Upper lobe of right lung (tissue), 1 donor: ENCODE measurements at places on chromosomes 7 and 10. TPM values are rescaled to one million over a fixed set of nuclear protein-coding genes. Genes with fewer than 3 reads are reported as not detected.

DNA sequence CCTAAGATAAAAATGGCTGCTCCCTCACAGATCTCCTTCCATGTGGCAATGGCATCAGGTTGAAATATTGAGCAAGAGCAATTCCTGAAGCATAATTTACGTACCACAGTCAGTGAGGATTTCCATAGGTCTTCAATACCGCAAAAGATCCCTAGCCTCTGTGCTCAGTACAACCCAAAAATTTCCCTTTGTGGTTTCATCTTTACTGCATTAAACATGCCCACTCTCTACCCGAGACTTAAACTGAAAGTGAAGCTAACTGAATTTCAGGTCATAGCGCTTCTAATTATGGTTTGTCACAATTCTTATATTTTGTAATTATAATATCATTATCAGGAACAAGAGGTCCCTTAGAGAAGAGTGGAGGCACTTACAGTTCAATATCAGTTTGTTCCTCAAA, 1071.1 kb downstream of the XPNPEP1 start:
- DNase-seq, result no peak

- no peak for DNase-seq
Observed at GRCh38 chr10:6255548-6256061, 52.9 kb downstream of the PFKFB3 start.

DNA sequence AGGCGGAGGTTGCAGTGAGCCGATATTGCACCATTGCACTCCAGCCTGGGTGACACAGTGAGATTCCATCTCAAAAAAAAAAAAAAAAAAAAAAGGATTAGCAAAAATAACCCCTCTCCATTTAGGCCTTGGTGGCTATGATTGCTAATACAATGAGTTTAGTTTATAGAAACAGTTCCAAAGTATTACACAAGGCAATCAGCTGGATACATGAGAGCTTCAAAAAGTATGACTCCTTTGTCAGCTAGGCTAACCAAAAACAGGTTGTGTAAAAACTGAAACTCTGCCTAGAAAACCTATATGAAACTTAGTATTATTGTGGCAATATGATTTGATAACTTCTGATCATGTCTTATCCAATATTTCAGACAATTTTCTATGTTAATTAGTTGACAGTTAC, 57.2 kb downstream of the SUGCT start:
- no peak for DNase-seq

- no peak for DNase-seq
Observed at GRCh38 chr10:106181501-106181900, 983.0 kb downstream of the SORCS1 start.

DNA sequence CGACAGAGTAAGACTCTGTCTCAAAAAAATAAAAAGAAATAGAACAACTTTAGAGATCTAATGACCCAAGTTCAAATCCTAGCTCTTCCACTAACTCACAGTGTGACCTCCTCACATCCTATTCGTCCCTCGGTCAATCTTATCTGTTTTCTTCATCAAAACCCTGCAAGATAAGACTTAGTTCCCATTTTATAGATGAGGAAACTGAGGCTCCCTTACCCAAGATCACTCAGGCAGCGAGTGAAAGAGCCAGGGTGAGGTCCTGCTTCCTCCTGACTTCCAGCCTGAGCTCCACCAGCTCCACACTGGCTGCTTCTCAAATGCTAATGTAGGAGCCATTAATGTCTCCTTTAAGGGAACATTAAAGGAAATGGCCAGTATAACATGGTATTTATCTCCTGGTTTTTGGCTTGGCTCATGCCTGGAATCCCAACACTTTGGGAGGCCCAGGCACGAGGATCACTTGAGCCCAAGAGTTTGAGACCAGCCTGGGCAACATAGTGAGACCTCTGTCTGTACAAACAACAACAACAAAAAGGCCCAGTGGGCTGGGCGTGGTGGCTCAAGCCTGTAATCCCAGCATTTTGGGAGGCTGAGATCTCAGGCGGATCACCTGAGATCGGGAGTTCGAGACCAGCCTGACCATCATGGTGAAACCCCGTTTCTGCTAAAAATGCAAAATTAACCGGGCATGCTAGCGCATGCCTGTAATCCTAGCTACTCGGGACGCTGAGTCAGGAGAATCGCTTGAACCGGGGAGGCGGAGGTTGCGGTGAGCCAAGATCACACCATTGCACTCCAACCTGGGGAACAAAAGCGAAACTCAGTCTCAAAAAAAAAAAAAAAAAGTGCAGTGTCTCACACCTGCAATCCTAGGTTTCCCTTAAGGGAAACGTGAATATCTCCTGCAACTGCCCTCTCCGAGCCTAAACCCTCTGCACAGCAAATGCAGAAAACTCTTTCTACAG, 3.4 kb upstream of the RHBDD2 start:
- DNase-seq, result no peak

DNA sequence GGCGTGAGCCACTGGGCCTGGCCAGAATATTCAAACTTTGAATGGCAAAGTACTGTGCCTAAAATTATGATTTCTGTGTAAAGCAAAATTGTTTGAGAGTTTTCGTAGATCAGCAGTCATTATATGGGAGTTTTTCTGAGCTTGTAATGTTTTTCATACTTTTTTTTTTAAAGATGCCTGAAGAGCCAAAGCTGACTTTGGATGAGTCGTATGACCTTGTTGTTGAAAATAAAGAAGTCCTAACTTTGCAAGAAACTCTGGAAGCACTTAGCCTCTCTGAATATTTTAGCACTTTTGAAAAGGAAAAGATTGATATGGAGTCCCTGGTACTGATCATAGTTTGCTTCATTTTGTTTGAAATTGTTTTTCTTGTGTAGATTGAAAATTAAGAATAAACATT, 26.7 kb downstream of the SEC23IP start:
- DNase-seq, result no peak

DNA sequence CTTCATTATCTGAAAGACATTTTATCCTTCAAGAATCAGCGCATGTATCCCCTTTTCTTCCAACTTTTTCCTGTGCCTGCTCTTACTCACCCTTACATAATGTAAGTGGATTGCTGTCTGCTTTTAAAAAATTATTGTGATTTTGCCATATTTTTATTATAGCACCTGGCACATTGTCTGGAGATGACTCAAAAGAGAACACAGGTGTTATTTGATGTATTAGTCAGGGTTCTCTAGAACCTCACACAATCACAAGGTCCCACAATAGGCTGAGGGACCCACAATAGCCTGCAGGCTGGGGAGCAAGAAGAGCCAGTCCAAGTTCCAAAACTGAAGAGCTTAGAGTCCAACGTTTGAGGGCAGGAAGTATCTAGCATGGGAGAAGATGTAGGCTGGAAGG, 390.0 kb downstream of the EXOC4 start:
- DNase-seq, result no peak

DNA sequence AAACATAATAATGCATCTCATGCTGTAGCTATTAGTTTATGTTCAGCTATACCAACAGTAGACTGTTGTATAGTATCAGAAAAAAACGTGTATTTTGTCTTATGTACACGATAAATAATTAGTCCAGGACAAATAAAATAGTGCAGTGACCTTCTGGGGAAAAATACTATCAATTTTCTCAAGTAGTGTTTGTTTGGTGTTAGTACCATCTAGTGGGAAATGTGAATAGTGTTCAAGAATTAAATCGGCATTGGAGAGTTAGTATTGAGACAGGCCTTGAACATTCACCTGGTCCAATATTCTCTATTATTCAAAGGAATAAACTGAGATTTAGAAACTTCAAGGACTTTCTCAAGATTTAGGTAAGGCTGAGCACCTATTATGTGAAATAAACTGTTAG, 21.7 kb upstream of the OR2A5 start:
- DNase-seq, result no peak

DNA sequence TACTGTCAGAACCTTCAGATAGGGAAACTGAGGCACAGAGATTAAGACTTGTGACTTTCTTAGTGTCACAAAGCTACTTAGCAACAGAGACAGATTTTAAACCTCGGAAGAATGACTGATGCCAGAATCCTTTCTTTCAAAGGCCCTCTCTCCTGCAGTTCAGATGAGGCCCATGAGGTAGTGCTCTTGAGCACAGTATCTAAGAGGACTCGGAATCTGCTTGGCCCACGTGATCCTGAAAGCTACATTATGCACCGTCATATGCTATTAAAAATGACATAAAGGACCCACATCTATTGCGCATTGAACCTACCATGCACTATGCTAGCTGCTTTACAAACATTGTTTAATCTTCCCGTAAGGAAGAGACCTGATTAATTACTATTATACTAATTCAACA, 355.9 kb downstream of the SFMBT2 start:
- no peak for DNase-seq

GRCh38 chr10:110544958-110545537, 22.4 kb upstream of the SMC3 start:
- no peak for DNase-seq

DNA sequence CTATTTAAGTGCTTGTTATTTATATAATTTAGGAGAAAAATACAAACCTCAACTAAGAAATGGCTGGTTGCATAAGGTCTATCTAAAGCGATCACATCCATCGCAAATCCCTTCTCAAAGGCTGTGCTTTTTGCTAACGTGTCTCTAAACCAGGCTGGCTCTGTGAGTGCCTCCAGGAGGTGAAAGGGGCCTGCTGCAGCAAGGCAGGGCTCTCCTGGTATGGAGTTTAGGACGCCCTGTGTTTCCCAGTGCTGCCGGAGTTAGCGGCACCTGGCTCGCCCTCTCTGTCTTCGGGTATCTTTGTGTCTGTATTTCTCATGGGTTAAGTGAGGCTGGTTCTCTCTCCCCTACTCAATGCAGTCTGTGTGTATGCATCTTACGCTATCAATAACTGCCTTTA, 68.4 kb upstream of the ATP6V0A4 start:
- DNase-seq, result no peak

DNA sequence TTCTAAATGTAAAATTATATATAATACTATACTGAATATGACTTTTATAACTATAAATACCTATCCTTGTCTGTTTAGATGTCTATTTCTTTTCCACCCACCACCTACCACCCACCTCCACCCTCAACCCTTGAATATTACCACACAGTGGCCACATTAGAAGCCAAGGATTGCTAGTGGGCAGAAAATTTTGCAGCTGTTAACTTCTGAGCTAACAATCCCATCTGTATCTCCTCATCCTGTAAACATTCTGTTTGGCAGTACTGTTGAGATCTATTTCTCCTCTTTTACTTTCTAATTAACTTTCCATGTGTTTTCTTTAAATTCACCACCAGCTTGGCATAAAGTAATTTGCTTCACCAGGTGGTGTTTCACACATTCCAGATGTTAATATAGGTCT, 281.1 kb upstream of the BMPER start:
- DNase-seq, result no peak

DNA sequence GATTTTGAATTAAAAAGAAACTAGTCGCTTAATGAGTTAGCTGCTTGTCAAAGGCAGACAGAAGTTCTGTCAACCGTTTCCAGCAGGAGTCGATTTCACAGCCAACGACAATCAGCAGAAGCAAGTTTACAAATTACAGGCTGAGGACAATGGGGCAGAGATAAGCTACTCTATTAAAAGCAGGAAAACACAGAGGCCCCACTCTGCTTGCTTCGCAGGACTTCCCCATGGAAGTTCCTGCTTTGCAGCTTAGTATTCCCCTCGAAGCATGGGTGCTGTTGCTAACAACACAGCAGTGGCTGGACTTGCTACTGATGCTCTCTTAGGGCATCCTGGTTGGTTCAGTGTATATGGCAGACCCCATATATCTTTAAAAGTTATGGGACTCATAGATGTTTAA, 50.8 kb upstream of the KLF6 start:
- no peak for DNase-seq

DNA sequence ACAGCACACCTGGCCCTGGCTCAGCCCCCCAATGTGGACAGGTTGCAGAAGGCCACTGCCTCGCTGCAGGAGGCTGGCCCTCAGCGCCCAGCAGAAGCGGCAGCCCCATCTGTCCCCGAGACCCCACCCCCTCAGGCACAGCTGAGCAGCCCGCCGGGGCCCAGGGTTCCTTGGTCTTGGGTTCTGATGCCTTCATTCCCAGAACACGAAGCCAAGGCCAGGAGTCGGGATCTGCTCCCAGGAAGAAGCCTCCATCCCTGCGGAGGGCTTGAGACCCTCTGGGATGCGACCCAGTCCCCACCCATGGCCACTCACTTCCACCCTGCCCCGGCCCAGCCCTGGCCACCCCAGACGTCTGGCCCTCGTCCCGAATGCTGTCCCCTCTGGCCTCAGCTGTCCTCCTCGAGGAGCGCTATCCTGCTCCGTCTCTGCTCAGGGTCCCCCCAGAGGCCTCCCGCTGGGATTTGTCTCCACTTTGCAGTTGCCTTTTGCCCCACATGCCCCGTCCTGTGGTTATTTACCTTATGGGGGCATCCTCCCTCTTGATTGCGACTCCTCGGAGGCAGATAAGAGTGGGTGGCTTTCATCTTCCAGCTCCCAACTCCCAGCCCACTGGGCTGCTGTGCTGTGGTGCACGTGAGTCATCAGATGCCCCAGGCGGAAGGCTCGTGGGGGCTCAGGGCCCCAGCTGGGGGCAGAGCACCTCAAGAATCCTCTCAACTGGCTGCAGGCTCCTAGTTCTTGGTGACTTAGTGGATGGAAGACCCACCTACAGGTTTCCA, 97.5 kb downstream of the MKI67 start:
- DNase-seq, result no peak

- DNase-seq, result no peak
Observed at GRCh38 chr7:54166419-54166818, 375.8 kb upstream of the VSTM2A start.

GRCh38 chr7:11297764-11298163, 324.1 kb downstream of the PHF14 start:
- no peak for DNase-seq

- no peak for DNase-seq
Observed at GRCh38 chr10:26457088-26457487, 18.9 kb downstream of the APBB1IP start.

DNA sequence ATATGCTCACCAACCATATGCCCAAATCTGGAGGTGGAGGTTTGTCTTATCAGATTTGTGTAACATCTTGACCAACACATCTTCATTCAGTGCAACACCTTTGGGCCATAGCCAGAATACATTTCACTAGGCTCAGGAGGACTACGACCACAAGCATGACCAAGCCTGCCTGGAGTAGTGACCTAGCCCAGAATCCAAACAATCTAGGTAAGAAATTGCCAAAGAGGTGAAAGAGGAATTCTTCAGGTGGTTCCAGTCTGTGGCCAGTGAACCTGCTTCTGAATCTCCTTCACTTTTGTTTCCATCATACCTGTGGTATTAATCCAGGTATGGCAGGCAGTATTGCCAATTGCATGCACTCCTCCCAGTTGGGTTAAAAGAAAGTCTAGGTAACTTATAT, 112.8 kb upstream of the RAB18 start:
- no peak for DNase-seq

GNA12 gene
- 47.2 TPM for total RNA-seq

WDFY4 gene
- total RNA-seq, result 26.5 TPM

VAX1 gene
- total RNA-seq, result not detected

EBLN1 gene
- not detected for total RNA-seq

EGFR gene
- 78.3 TPM for total RNA-seq

ABCB1 gene
- 7.5 TPM for total RNA-seq

HECTD2 gene
- 14.8 TPM for total RNA-seq

UBTD1 gene
- total RNA-seq, result 37.5 TPM

CNTNAP2 gene
- 0.41 TPM for total RNA-seq

SPDYE2 gene
- total RNA-seq, result not detected
